ENCODE measurements at places on chromosomes 12 and 14.
A peak's percentile ranks its signal among the peaks of the same experiment; 100 is the strongest.

DNA sequence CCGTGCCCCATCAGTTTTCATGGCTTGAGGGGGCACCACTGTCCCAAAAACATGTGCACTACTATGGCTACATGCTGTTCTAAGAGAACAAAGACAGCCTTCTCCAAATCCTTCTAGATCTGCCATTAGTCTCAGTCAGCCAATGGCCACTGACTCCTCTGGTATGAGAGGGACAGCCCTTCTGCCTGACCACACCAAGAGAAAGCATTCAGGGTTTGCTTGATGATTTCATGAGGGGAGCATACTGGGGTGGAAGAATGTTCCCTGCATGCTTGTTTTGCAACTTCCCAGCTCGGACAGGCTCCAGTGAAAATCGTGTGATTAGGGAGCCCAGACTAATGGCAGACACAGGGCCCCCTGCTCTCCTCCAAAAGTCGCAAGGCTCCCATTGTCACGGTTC lies 199.6 kb upstream of the ALG10B start:
- DNase-seq: no peak

- DNase-seq: no peak
Measured at GRCh38 chr12:96233939-96234461, 39.8 kb downstream of the ELK3 start.

GRCh38 chr14:75597149-75597548 lies 18.7 kb downstream of the FLVCR2 start:
- DNase-seq: peak; percentile 87

- no peak for DNase-seq
Measured at GRCh38 chr14:95496690-95497259, 19.7 kb downstream of the SYNE3 start.

- DNase-seq: peak; percentile 54
Measured at GRCh38 chr12:50564237-50564947, 59.6 kb downstream of the DIP2B start.
